ENCODE measurements at places on chromosomes 16 and 17.
A peak's percentile ranks its signal among the peaks of the same experiment; 100 is the strongest.

DNA sequence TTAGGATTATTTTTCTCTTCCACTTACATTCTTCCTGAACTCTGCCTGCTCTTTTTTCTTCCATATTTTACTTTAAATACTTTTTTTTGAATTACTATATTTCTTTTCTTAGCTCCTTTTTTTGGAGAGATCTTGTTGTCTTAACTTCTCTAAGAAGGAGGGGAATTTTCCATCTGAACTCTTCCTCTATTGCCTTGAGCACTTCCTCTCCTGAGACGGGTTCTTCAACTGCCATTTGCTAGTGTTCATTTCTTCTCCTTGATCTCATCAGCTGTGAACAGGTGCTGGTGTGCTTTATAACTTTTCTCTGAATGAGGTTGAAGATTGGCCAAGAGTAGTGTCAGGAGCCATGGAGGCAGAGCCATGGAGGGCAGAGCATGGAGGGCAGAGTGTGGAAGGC, 15.1 kb upstream of the CD300LD start:
- DNase-seq, result no peak

DNA sequence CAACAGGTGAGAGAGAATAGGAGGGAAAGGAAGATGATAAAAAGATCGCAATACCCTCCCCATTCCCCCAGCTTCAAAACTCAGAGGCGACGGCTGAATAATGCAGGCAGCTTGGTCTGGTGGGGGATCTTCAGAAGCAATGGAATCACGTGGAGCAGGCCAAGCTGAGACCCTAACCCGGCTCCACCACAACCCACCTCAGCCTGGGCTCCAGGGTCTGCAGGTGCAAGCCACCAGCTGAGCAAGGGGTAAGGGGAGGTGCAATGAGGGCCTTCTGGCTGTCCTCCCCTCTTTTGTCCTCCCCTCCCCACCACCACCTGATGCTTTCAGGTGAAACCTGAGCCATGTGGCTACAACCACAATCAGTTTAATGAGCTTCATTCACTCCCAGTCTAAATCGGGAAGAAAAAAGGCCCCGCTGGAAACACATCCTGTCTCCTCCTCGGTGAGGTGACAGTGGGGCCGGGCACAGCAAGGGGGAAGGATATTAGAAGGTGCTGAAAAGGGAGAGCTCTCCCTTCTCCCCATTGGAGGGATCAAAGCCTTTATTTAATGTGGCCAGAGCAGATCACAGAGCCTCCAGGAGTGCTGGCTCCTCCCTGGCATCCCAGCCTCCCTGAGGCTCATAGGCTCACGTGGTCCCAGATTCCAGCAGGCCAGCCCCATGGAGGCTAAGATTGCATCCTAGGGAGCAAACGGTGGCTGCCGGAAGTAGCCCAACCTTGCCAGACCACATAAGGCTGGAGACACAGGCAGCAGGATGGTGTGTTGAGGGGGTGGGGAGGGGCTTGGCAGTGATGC, 261.0 kb downstream of the SOX9 start:
- DNase-seq, result no peak

GRCh38 chr16:68487203-68487514, 38.9 kb upstream of the SMPD3 start:
- DNase-seq, result no peak

DNA sequence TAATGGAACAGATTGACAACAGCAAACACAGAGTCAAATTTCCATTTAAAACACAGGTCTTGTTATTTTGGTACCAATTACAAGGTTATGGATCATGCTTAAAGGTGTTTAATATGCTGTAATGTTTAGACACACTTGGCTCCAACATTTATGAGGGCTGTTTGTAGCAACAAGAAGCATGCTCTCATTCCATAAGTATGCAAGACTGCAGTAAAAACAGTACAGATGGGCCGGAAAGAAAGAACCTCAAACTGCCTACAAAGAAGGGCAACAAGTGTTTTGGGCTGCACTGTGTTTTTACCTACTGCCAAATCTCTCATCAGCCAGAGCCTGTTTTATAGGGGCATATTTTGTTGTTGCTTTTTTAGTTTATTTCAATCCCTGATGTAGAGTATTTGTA, 100.5 kb upstream of the HS3ST3A1 start:
- no peak for DNase-seq

GRCh38 chr16:192686-193085, 12.4 kb downstream of the HBQ1 start:
- no peak for DNase-seq

GRCh38 chr17:18159551-18160120, 24.0 kb upstream of the ALKBH5 start:
- no peak for DNase-seq

DNA sequence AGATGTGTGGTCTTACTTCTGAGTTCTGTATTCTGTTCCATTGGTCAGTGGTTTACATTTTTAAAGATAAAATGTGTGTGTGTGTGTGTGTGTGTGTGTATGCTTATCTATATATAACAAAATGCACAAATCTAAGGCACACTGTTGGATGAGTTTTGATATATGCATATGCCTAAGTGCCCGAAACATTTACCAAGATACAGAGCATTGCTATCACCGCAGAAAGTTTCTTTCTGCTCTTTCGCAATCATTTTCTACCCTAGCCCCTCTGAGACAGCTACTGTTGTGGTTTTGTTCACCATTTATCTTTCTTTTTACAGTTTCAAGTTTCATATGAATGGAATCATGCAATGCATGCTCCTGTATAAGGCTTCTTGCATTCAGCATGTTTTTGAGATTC, 97.0 kb downstream of the MRTFB start:
- DNase-seq, result no peak

DNA sequence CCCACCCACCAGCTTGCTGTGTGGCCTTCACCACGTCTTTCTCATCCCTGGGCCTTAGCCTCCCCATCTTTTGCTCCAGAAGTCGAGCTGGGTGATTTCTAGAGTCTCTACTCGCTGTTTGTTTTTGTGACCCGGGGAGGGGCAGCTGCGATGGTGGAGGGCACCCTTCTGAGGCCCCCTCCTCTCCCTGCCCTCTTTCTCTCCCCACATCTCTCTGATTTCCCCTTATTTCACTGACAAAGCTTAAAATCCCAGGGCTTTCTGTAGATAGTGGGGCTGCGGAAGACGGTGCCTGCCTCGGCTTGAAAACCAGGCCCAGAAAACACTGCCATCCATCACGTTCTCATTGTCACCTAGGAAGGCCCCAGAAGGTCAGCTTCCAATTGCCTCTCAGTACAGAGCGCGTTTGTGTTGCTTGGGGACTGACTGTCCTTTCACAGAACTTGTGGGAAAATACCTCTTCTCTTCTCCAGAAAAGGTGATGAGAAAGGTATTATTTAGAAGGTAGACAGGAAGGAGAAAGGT, 95.1 kb downstream of the NTN1 start:
- no peak for DNase-seq

DNA sequence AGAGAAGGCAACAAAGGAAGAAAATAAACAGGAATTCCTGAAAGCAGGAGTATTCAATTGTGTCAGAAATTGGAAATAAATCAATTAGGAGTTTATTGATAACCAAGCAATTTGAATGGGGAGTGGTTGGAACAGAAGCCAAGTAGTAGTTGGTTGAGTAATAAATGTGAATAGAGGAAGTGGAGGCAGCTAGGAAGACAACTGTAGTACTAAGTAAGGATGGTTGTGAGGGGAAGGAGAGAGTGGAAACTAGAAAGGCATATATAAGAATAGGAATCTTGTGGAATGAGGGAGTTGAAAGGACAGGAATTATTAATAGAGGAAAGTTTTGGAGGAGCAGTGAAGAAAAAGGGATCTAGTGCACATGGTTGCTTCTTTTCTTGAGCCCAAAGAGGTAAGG, 34.4 kb downstream of the NFAT5 start:
- DNase-seq, result no peak

GRCh38 chr16:46859719-46860152, 24.4 kb upstream of the GPT2 start:
- no peak for DNase-seq

DNA sequence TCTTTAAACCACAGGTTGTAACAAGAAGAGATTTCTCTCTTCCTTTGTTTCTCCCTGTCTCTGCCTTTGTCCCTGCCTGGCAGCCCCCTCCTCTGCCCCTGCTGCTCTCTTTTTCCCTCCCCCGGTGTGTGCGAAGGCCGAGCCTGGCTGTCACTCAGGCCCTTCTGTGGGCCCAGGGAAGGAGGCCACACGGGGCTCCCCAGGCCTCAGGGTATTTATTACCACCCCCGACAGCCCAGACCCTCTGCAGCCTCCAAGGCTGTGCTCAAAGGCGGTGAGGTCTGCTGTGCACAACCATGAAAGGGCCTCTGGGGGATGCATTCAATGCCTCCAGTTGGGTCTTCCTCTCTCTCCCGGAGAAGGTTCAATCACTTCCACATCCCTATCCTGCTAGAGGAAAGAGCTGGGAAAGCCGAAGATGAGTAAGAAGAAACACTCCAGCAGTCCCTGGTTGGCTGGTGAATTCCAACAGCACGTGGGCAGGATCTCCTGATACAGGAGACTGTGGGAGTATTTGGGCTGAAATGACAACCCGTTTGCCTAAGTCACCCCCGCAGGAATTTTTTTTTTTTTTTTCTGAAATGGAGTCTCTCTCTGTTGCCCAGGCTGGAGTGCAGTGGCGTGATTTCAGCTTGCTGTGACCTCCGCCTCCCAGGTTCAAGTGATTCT, 34.2 kb downstream of the ZNF423 start:
- DNase-seq, result no peak

GRCh38 chr16:14325502-14326401, 254.6 kb downstream of the MRTFB start:
- no peak for DNase-seq

DNA sequence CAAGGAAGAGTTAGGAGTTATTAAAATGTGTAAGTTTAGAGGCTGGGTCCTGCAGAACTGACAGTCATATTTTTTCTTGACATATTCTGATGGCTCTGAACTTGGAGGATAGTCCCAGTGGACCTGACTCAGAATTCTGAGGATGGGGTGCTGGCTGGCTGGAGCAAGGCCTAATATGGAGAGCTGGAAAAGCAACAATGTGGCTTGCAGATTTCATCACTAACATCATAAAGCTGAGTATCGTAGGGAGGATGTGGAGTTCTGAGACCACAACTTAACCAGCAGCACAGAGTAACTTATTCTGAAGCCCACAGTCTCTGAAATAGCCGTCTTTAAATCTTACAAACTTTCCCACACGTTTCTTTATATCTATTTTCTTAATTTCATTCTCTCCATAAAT, 2.3 kb downstream of the KRTAP1-5 start:
- no peak for DNase-seq

DNA sequence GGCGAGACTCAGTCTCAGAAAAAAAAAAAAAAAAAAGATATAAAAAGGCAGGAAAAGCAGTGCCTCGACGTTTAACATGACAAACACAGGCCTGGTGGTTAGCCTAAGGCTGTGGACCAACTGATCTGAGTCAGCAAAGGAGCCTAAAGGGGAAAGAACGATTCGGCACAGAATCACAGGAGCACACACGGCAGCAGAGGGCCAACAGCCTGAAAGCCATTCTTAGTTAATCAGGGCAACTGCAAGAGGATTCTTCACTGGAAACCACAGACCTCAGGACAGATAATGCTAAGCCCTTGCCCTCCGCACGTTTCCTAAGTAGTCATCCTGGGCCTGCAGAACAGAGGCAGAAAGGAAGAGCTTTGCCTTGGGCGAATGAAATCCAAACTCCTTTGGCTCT, 14.7 kb downstream of the TMEM11 start:
- DNase-seq, result no peak

GRCh38 chr17:74493331-74493833, 26.9 kb downstream of the CD300A start:
- peak; percentile 42 for DNase-seq

DNA sequence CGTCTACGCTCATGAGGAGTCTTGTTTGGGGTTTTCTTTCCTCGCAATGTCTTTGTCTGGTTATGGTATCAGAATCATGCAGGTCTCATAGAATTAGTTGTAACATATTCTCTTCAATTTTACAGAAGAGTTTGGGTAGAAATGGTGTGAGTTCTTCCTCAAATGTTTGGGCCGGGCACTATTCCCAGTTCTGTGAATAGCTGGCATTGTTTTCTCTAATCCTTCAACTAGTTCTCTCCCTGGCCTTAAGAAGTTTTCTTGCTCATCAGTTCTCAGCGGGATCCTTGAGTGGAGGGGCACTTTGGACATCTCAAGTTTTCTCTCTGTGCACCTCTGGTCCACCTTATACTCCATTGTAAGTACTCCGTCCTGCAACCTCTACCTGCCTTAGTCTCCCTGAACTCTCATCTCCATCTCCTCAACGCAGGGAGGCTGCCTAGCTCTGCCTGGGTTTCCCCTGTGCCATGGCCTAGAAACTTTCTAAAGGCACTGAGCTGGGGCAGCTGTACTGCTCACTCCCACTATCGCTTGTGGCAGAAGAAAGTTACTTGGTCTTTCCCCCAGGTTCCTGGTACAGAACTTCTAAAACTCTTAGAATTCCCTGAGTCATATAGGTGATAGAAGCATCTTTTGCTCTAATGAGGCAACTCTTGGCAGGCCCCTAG, 16.9 kb downstream of the NSMCE1 start:
- DNase-seq, result no peak

DNA sequence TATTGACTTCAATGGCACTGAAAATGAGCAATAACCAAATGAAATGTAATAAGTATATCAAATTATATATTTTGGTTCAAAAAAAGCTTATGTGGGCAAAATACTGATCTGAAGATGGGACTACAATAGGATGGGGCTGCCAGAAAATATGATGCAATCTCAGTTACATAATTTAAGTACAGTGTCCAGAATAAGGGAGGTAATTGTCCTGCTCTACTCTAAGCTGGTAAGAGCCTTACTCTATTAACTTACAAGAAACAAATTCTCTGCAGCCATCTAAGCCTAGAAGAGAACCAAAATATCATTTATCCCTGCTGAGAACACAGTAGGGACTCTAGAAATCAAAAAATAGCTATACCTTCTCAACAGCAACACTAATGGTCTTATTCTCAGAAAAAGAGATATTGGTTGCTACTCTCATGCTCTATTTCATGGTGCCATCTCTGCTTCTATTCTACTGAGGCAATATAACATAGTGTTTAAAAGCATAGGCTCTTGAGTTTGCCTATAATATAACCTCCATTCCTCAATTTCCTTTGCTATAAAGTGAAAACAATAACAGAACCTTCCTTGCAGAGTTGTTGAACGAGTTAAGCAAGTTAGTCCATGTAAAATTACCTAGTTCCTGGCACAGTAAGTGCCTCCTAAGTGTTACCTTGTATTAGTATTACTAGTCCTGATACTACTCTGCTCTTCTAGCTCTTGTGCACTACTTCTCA, 19.9 kb downstream of the NQO1 start:
- no peak for DNase-seq

DNA sequence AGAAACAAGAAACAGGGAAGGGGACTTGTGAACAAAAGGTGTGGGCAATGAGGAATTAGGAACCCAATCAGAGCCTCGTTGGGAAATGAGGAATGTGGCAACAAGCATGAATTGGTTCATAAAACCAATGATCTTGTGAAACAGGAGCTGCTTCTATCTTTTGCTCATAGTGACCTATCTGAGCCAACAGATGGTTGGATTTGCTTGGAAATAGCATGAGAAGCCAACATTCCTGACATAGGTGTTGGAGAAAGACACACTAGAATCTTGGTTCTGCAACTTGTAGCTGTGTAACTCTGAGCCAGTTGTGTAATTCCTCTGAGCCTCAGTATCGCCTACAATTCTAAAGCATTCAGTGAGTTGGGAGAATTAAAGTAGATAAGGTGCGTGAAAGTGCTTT, 251.9 kb upstream of the AXIN2 start:
- DNase-seq, result no peak

GRCh38 chr16:53900667-53901066, 196.7 kb downstream of the FTO start:
- no peak for DNase-seq

- DNase-seq, result no peak
Observed at GRCh38 chr16:29789775-29790182, 772 bp upstream of the KIF22 start.
